ENCODE measurements at places on chromosomes 11 and 22.

- DNase-seq: no peak
These were observed 286.0 kb upstream of the CTSC start for GRCh38 chr11:88623531-88623930.

DNA sequence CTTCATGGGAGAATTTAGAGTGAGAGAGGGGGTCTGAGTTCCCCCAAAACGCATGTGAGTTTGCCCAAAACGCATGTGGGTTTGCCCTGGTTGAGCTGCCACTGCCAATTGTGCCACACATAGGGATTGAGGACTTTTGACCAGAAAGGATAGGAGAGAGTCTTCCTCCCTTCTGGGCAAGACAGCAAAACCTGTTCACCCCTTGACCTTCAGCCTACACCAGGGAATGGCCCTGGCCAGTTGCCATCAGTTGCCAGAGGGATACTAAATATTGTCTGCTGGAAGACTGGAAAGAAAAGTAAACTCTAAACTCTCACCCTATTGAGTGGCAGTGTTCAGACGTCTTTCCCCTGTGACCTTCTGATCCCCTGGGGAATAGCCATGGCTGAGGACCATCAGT is 363.8 kb downstream of the DLG2 start:
- no peak for DNase-seq

DNA sequence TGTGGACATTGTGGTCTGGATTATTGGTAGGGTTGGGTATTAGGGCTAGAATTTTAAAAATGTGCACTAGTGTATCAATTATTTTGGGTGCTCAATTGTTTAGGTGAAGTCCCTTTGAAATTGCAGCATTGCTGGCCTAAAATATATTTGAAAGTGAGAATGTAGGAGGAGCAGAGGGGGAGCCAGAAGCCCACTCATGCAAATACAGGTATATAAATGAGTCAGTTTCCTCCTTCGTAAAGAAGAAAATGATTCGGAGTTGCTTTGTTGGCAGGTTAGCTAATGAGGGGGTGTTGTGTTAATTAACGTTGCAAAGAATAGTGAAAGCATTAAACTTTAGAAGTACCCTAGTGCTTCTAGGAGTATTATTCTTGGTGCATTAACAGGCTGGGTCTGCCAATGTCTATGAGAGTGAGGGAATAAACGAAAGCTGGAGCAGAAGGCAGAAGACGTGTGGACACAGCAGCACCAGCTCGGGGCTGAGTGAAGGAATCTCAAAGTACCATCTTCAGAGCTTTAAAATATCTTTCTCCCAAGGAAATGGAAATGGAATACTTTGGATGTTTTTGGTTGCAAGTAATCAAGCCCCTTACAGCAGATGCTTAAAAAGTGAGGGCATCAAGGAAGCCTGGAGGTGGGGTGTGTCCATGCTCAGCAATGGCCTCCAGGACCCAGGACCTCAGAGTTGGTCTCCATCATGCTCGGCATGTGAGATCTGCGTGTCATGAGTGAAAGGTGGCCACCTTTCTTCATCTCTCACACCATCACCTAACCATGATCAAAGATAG is 522.9 kb downstream of the NTM start:
- DNase-seq: peak; percentile 34

DNA sequence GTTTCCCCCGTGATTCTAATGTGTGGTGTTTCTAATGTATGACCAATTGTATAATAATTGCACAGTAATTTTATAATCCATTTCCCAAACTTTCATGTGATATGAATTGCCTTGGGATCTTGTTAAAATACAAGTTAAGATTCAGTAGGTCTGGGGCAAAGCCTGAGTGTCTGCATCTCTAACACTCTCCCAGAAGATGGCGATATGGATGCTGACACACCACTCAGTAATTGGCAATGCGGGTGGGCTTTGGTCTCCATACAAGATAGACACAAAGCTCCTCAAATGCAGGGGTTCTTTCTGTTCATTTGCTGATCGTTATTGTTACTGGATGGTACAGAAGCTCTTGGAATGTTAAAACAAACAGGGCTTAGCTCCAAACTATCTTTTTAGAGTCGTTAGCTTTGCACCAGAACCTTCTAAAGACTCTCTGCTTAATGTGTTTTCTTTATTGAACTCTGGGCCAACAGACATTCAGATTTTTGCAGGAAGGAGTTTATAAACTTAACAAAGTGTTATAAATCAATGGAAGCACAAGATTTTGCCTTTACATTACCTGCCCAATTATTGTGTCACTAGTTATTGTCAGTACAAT is 45.4 kb upstream of the ANO3 start:
- no peak for DNase-seq

- no peak for DNase-seq
These were observed 913.8 kb upstream of the CHORDC1 start for GRCh38 chr11:91136631-91137030.

DNA sequence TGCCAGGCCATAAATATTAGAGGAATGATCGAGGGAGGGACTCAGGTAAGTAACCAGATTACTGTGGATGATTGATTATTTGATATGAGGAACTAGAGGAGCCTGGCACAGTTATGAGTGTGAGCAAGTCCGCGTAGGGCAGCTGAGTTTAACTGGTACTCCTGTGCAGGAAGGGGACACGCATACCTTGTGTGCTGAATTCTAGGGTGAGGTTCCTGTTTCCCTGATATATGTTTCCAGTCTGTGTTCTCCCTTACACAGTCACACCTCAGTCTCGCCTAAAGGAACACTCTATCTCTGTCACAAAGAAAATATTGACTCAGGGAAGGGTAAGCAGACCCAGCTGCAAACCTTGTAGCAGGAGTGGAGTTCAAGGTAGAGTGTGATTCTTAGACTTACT is 17.4 kb downstream of the SGSM3 start:
- no peak for DNase-seq

GRCh38 chr11:56404393-56404792 is 8.1 kb upstream of the OR5AL1 start:
- no peak for DNase-seq

DNA sequence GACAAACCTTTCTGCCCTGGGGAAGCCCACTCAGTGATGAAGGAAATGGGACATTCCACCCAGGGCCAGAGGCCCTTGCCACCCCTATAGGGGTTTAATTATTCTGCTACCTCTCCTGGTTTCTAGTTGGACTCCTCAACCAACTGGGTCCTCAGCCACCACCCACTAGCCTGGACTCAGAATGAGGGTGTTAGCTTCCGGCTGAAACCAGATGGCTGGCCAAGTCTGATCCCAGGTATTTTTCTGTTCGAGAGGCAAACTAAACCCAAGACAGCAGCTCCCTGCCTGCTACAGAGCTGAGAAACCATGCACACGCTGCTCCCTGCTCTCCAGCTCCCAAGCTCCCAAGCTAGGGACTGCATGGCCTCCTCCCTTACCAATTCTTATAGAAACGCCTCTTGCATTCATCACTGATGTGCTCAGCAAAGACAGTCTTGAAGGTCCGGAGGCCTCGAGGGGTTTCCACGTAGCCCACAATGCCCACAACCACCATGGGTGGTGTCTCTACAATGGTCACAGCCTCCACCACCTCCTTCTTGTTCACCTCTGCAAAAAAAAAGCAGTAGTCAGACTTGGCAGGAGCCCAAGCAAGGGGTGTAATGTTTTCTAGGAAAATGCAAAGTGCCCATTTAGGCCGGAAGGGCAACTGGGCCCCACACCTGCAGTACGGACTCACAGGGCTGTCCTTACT is 2.2 kb downstream of the RPL3 start:
- no peak for DNase-seq

DNA sequence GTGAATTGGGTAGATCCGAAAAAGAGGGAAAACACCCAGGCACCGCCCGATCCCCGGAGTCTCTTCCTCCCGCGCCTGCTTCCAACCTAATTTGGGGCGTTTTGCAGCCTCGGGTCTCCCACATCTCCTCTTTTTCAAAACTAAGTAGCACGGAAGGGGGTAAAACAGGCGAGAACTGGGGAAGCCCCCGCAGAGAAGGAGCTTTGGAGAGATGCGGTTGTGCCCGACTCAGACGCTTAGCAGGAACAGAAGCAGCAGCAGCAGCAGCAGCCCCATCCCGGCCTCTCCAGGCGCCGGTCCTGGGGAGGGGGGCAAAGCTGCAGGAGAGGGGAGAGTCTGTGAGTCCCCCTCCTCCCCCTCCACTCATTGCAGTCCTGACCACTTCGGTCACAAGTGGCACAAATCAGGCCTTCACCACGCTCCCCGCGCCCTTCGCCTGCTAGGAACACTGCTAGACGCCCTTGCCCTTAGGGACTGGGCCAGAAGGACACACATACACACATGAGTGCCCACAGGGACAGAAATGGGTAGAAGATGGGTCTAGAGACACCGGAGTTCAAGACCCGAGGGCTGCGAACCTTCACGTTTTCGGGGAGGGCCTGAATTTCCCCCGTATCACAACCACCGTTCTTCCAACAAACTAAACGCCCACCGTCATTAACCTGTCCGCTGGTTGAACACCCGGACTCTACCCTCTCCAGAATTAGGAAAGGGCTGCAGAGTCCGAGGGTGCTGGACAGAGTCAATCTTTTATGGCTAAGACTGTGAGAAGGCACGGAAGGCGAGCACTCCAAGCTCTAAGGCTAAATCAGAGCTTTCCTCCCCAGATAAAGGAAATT is 98.3 kb upstream of the HSD17B12 start:
- no peak for DNase-seq

- DNase-seq: no peak
These were observed 105.5 kb upstream of the PARVA start for GRCh38 chr11:12271826-12272366.

DNA sequence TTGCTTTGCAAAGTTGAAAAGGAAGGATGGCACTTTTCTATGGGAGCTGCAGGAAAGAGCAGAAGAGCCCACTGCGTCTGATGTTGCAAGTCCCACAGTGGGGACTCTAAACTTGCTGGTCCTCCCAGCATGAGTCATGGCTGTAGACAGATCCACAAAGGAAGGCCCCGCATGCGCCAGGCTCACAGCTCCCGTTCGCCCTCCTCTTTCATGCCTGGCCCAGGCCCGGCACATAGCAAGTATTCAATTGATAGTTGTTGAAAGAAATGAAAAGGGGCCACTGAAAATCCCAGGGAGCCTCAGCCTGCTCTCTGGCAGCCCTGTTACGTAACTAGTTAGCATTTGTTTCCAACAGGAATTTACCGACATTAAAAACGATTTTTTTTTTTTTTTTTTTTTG is 18.9 kb downstream of the AP1B1 start:
- no peak for DNase-seq

DNA sequence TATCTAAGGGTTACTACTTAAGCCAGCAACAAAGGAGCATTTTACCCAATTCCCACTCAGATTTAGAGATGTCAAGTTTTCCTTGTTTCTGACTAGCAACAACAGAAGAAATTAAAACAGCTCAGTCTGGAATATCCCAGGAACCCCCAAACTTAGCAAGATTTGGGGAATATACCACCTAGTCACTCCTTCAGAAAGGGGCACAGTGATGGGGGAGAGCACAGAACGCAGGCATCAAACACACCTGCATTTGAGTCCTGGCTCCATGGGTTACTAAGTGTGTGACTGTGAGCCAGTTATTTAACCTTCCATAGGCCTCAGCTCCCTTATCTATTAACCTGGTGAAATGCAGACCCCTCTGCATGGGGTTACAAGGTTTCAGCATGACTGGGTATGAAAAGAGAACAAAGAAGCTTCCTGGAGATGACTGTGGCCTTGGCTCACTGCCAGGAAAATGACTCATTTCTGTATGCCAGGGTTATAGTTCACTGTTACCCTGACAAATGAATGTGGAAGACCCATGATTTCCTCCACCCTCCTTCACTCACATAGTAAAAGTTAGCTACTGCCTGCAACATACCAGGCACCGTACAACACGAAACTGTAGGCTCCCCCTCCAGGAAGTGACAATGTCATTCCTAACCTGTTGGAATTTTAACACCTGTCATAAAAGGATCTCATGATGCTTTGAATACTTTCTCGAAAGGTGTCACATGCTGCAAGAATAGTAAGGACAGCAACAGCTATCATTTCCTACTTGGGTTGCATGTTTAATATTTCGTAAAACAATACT is 79.6 kb downstream of the ME3 start:
- peak; percentile 16 for DNase-seq

GRCh38 chr22:30286813-30287647 is 2.3 kb downstream of the CASTOR1 start:
- peak; percentile 78 for DNase-seq

- no peak for DNase-seq
These were observed 20.5 kb upstream of the IL17REL start for GRCh38 chr22:50032941-50033601.

GRCh38 chr11:19216709-19217374 is 15.1 kb upstream of the CSRP3 start:
- DNase-seq: no peak

DNA sequence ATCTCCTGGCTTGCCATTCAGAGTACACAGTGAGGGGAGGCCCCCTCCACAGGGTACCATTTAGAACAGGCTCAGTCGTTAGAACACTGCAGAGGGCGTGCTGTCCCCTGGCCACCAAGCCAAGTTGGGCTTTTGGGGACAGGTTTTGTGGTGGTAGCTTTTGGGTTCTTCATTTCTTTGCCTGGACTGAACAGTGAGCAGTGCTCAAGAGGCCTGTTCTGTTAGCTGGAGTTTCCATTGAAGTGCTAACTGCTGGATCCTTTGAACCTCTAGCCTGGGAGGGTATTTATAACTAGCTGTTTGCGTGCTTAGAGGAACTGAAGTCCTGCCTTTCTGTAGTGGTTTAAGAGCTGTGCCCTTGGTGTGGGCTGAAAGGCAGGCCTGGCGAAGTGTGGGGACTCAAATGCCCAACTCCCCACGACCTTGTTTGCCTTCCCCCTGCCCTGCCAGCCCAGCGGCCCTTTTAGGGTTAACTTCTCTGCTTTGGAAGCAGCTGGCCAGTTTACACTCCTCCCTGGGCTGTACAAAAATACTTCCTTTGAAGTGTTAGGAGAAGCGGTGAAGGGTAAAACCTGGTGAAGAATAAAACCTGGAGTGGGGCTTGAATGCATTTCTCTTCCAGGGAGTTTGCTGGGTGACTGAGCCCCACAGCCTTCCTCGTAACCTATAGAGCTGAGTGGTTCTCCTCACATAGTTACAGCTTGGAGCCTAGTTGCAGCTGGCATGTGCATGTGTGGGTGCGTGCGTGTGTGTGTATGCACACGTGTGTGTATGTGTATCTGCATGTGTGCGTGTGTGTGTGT is 34.6 kb downstream of the ZNRF3 start:
- no peak for DNase-seq

GRCh38 chr22:26894766-26895485 is 237.5 kb downstream of the MIAT start:
- no peak for DNase-seq

DNA sequence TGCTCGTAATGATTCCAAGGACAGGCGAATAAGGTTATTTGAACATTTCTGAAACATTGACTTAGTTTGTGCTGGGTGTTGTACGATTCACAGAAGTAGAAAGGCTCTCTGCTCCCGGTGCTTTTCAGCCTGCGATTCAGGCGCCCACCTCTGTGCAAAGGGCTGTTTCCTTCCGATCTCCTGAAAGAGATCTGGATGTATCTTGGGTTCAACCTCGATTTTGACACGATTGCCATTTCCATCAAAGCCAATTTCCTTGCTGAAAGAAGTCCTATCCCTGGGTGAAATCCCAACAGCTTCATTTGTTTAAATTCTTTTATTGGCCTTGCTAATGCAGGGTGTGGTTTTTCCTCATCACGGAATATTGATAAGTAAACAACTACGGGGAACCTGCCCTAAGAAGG is 1.1 kb upstream of the ZC3H12C start:
- no peak for DNase-seq
